Lung (tissue), 17 donors: ENCODE measurements at places on chromosomes 7 and 10.
A peak's percentile ranks its signal among the peaks of the same experiment; 100 is the strongest.

- H3K27me3 ChIP-seq: no peaks in the 10 kb centered on the region
- no peaks in the 10 kb centered on the region for H3K36me3 ChIP-seq
- DNase-seq: no peak
- H3K4me3 ChIP-seq: no peak overlapping the region
These were observed 561.7 kb downstream of the SDK1 start for GRCh38 chr7:3862774-3863173.

DNA sequence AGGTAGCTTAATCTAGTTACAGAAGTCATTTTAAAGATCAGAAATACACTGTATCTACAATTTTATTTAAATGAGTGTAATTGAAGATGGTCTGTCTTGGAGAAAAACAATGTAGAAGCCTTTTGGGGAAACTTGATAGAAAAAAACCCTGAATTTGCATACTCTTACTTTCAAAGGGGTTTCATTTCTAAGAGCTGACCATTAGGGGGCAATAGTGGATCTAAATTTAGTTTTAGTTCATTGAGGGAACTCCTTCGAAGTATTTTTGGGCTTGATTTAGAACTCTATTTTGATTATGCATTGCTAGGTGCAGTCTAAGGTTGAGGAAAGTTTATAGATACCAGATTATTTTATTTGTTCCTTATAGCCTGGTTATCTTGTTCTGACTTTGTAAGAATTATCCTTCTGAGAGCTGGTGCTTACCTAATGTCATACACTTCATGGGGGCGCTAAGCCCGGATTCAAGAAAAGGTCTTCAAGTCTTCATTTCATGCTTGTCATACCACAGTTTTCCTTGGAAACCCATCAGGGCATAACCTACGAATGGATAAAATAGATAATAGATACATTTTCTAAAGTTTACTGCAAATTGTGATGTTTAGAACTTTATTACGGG, 69.1 kb upstream of the MXI1 start:
- H3K36me3 ChIP-seq: no peaks in the 10 kb centered on the region
- no peak overlapping the region for H3K27ac ChIP-seq
- no peak for DNase-seq
- H3K4me3 ChIP-seq: no peak overlapping the region
- peaks cover 8% of the 10 kb centered on the region for H3K4me1 ChIP-seq

- no peak overlapping the region for H3K4me3 ChIP-seq
- peaks cover 10% of the 10 kb centered on the region for H3K4me1 ChIP-seq
- H3K27me3 ChIP-seq: no peaks in the 10 kb centered on the region
- H3K36me3 ChIP-seq: no peaks in the 10 kb centered on the region
- peak; percentile 75 for DNase-seq
These were observed 10.5 kb upstream of the UNC5B start for GRCh38 chr10:71201849-71202248.

DNA sequence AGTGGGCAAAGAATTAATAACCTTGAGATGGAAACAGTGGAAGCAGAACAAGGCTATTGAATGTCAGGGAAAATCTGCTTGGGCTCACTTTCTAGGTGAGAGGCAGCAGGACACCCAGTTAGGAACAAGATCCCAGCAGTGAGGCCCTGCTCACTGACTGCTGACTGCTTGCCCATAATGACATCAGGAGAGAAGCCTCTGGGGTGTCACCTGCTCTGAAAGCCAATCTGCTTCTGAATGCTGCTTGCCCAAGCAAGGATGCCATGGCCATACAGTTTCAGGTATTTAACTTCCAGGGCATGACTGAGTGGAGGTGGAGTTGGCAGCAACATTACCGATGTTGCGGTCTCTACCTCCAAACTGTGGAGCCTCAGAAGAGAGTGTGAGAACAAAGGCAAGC, 11.7 kb upstream of the WAPL start:
- H3K27ac ChIP-seq: no peak overlapping the region
- H3K4me1 ChIP-seq: peaks cover 6% of the 10 kb centered on the region
- no peak overlapping the region for H3K4me3 ChIP-seq

- no peaks in the 10 kb centered on the region for H3K36me3 ChIP-seq
- peaks cover 30% of the 10 kb centered on the region for H3K4me1 ChIP-seq
- no peak for DNase-seq
These were observed 9.8 kb upstream of the ACTA2 start for GRCh38 chr10:88962336-88962735.

GRCh38 chr7:119281181-119281846, 991.7 kb upstream of the KCND2 start:
- H3K27ac ChIP-seq: no peak overlapping the region
- no peaks in the 10 kb centered on the region for H3K27me3 ChIP-seq
- DNase-seq: no peak
- H3K36me3 ChIP-seq: no peaks in the 10 kb centered on the region

- no peaks in the 10 kb centered on the region for H3K27me3 ChIP-seq
- H3K4me1 ChIP-seq: no peaks in the 10 kb centered on the region
- H3K27ac ChIP-seq: no peak overlapping the region
- no peaks in the 10 kb centered on the region for H3K36me3 ChIP-seq
- no peak for DNase-seq
These were observed 1.7 kb downstream of the AKR1C4 start for GRCh38 chr10:5198386-5198785.

DNA sequence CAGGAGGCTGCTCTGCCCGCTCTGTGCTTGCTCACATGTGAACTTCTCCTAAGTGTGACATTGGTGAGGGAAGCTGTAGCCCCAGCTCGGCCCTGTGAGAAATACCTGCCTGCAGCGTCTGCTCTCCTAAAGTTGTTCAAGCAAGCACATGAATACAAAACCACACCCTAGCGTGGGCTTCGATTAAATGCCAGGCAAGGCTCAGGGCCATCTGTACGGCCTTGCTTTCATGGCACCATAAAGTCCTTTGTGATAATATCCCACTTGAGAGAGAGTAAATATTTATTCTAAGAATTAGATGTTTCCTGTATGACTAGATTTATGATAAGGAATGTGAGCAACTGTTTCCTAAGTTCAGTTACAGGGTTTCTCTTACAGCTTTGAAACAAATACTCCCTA, 262.8 kb upstream of the KLF14 start:
- peak overlapping the region; percentile 73 for H3K27ac ChIP-seq
- no peaks in the 10 kb centered on the region for H3K36me3 ChIP-seq
- H3K27me3 ChIP-seq: no peaks in the 10 kb centered on the region

DNA sequence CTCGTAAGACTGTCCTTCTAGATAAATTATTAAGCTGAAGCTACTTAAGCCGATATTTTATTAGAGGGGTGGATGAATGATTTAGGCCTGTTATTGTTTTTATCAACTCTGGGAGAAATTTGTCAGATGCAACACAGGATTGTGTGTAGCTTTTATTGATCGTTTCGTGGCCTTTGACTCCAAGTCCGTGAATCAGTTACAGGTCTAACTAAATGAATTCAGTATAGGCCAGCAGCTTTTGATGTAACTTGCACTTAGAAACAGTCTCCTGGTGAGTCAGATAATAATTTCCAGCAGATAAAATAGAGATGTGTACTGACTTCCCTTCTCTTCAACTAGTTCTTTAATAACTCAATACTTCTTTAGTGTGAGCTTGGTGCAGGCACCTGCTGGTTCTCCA, 341.7 kb upstream of the SMIM30 start:
- no peaks in the 10 kb centered on the region for H3K4me1 ChIP-seq
- no peak overlapping the region for H3K4me3 ChIP-seq
- H3K27ac ChIP-seq: no peak overlapping the region

- H3K4me3 ChIP-seq: no peak overlapping the region
- H3K36me3 ChIP-seq: no peaks in the 10 kb centered on the region
- H3K27ac ChIP-seq: no peak overlapping the region
- H3K4me1 ChIP-seq: no peaks in the 10 kb centered on the region
These were observed 93.5 kb downstream of the FOXP2 start for GRCh38 chr7:114508086-114508485.

GRCh38 chr10:51569467-51569866, 129.9 kb downstream of the CSTF2T start:
- H3K4me1 ChIP-seq: no peaks in the 10 kb centered on the region
- H3K4me3 ChIP-seq: no peak overlapping the region
- H3K27ac ChIP-seq: no peak overlapping the region
- H3K27me3 ChIP-seq: no peaks in the 10 kb centered on the region

DNA sequence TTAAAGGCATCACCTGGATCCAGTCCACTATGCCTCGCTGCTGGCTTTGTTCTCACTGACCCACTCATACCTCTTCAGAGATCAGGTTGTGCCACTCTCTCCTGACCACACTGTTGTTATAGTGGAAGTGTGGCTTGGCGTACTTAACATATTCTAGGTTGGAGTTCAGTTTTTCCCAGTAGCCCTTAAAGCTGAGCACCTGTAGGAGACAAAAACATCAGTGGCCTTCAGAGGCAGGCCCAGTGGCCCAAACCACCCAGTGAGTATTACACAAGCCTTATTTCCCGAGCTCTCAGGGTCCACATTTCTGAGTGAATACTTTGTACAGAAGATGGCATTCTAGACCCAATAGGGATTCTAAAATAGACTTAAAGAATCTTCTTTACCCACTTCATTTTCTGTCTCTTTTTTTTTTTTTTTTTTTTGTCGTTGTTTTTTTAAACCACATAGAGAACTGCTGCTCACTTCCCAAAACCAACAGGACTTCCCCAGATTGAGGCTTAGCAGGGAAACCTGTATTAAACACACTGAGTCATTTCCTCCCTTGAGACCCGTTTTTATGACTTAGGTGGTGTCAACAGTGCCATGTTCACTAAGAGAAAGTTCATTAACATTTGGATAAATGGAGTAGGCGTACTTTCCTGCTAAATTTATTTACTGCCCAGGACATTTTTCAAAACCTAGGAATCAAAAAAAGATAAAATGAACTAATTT, 85.8 kb downstream of the GSAP start:
- DNase-seq: no peak
- H3K36me3 ChIP-seq: no peaks in the 10 kb centered on the region
- peaks cover 3% of the 10 kb centered on the region for H3K4me1 ChIP-seq
- peak overlapping the region; percentile 11 for H3K27ac ChIP-seq

DNA sequence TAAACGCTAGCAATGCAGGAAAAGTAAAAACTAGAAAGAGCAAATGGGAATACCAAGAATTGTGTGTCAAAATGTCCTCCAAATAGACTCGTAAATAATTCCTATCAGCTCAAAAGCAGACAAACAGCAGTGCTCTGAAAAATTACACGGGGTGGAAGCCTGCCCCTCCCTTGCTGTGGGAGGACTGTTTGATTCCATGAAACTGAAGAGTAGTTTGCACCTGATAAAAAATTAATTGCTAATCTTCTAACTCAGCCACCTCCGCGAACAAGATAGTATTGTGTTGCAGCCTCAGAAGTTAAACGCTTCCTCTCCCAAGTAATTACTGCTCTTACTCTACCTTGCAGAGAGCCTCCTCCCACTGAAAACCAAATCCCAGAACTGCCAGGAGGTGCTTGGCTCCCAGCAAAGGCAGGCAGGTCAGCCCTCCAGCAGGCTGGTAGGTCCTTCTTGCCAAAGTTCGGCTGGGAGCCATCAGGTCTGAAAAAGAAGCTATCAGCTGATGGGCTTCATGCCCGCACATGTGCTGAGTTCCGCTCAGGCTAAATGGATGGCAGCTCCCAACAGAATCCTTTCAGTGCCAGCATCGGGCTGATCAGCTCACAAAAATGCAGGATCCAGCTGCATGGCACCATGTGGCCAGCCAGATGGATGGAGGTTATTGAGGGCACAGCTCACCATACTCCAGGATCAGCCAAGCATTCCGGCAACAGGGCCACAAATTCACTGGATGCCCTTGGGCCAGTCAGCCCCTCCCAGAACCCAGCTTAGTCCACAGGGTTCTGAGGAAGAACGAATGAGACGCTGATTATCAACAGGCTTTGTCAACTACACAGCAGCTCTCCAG, 37.1 kb downstream of the MAD1L1 start:
- H3K27ac ChIP-seq: no peak overlapping the region
- no peaks in the 10 kb centered on the region for H3K27me3 ChIP-seq
- H3K4me3 ChIP-seq: no peak overlapping the region
- H3K36me3 ChIP-seq: no peaks in the 10 kb centered on the region

DNA sequence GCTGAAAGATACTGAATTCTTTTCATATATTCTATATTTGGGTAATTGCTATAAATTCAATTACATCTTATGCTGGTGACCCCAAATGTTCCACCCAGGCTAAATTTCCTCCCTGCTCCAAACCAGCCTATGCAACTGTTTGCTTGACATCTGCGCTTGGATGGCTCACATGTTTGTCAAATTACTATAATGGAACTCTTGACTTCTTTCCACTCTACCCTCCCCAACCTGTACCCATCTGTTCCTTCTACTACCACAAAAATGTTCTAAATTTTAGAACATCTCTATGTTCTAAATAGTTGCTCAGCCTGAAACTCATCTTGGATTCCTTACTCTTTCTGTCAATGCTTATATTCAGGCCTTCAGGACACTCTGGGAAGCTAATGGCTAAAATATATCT, 249.9 kb upstream of the SMIM30 start:
- H3K27ac ChIP-seq: no peak overlapping the region
- DNase-seq: no peak
- no peaks in the 10 kb centered on the region for H3K27me3 ChIP-seq
- no peaks in the 10 kb centered on the region for H3K4me1 ChIP-seq

GRCh38 chr7:76403780-76404494, 5.6 kb downstream of the SSC4D start:
- H3K4me1 ChIP-seq: no peaks in the 10 kb centered on the region
- no peak overlapping the region for H3K4me3 ChIP-seq
- H3K27ac ChIP-seq: no peak overlapping the region
- no peaks in the 10 kb centered on the region for H3K27me3 ChIP-seq

DNA sequence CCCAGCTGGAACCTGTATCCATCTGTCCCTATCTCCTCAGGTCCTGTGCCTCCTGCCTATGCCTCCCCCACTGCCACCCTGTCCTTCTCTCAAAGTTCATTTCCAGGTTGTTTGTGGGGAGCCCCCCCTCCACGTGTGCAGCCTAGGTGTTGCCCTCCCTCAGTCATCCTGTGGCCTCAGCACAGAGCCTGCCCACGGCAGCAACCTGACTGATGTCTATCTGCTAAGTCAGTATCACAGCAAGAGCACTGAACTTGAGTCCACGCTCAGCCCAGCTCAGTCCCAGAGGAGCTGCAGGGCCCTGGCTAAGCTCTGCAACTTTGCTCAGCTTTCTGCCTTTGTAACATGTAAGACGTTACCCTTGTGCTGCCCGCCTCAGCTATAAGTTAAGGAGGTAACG, 28.7 kb downstream of the FAM53B start:
- H3K4me3 ChIP-seq: no peak overlapping the region
- no peaks in the 10 kb centered on the region for H3K27me3 ChIP-seq
- H3K4me1 ChIP-seq: peaks cover 59% of the 10 kb centered on the region
- no peaks in the 10 kb centered on the region for H3K36me3 ChIP-seq
- DNase-seq: no peak
- H3K27ac ChIP-seq: no peak overlapping the region

GRCh38 chr7:134637441-134637840, 9.2 kb upstream of the BPGM start:
- no peak for DNase-seq
- H3K4me1 ChIP-seq: peaks cover 3% of the 10 kb centered on the region
- H3K27me3 ChIP-seq: no peaks in the 10 kb centered on the region
- H3K4me3 ChIP-seq: no peak overlapping the region

GRCh38 chr7:132243051-132243450, 333.2 kb downstream of the PLXNA4 start:
- no peaks in the 10 kb centered on the region for H3K36me3 ChIP-seq
- DNase-seq: peak; percentile 67
- H3K4me1 ChIP-seq: no peaks in the 10 kb centered on the region
- H3K27me3 ChIP-seq: no peaks in the 10 kb centered on the region
- no peak overlapping the region for H3K4me3 ChIP-seq

GRCh38 chr10:96188916-96189315, 58.8 kb downstream of the ZNF518A start:
- no peaks in the 10 kb centered on the region for H3K27me3 ChIP-seq
- H3K4me1 ChIP-seq: no peaks in the 10 kb centered on the region
- DNase-seq: no peak
- no peaks in the 10 kb centered on the region for H3K36me3 ChIP-seq
- no peak overlapping the region for H3K4me3 ChIP-seq
